ENCODE measurements at places on chromosomes 5 and 9. TPM values are rescaled to one million over a fixed set of nuclear protein-coding genes. Genes with fewer than 3 reads are reported as not detected.

GRCh38 chr5:77984587-77984986, 208.4 kb upstream of the TBCA start:
- peaks cover 13% of the 10 kb centered on the region for H3K27me3 ChIP-seq
- no peak overlapping the region for H3K27ac ChIP-seq
- H3K4me3 ChIP-seq, result no peak overlapping the region
- H3K4me1 ChIP-seq, result no peaks in the 10 kb centered on the region
- no peaks in the 10 kb centered on the region for H3K36me3 ChIP-seq
- no peak for DNase-seq

- peaks cover 5% of the 10 kb centered on the region for H3K4me1 ChIP-seq
- no peak for DNase-seq
- H3K36me3 ChIP-seq, result no peaks in the 10 kb centered on the region
These were observed at the start of gene NPR2 for GRCh38 chr9:35791297-35791921. TSS of gene NPR2 (plus strand) at chr9:35791591. CDS start at chr9:35792409, 818 bp downstream.

DNA sequence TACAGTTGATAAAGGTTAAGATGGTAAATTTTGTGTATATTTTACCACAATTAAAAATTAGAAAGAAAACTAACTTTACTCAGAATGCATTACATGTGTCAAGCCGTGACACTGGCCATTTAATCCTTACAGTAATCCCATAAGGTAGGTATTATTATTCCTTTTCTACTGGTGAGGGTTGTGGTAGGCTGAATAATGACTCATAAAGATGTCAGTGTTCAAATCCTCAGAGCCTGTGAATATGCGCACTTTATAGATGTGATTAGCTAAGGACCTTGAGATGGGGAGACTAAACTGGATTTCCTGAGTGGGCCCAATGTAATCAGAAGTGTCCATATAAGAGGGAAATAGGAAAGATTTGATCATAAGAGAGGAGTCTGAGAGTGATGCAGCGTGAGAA, 288.1 kb downstream of the TMEM167A start:
- no peak for DNase-seq
- H3K4me1 ChIP-seq, result no peaks in the 10 kb centered on the region
- no peak overlapping the region for H3K4me3 ChIP-seq
- no peaks in the 10 kb centered on the region for H3K36me3 ChIP-seq

- no peaks in the 10 kb centered on the region for H3K36me3 ChIP-seq
- peaks cover 9% of the 10 kb centered on the region for H3K4me1 ChIP-seq
- no peaks in the 10 kb centered on the region for H3K27me3 ChIP-seq
- H3K4me3 ChIP-seq, result no peak overlapping the region
- H3K27ac ChIP-seq, result no peak overlapping the region
These were observed 105.3 kb downstream of the LHFPL2 start for GRCh38 chr5:78543292-78543691.

DNA sequence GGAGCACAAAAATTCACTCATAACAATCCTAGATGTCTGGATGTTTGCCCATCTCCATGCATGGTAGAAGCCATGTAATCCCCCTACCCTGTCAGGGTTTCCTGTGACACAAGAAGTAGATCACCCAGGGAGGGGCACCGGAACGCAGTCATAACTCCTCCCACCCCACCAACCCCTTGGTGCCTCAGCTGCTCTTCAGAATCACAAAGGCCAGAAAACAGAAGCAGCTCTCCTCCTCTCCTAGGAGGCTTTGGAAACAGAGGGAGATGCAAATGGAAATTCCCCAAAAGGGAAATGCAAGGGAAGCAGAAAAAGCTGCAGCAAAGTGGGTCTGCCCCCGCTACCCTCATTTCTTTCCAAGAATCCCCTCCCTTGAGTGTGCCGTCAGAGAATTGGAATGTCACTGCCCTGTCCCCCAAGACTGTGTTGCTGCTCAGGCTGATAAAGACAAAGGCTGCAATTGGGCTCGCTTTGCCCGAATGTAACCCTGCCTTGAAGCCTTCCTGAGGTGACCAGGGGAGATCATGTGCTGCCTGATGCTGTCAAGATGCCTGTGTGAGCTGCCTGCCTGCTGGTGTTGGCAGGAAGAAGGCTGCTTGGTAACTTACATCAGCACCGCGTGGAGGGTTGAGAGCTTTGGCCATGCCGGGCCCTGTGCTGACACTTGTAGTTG, 65.5 kb upstream of the ABCA1 start:
- no peaks in the 10 kb centered on the region for H3K36me3 ChIP-seq
- no peak overlapping the region for H3K4me3 ChIP-seq
- H3K27ac ChIP-seq, result peak overlapping the region; percentile 83

GRCh38 chr5:76799588-76799987, 19.2 kb upstream of the F2RL1 start:
- no peaks in the 10 kb centered on the region for H3K27me3 ChIP-seq
- no peak overlapping the region for H3K4me3 ChIP-seq
- no peak overlapping the region for H3K27ac ChIP-seq
- no peak for DNase-seq

DNA sequence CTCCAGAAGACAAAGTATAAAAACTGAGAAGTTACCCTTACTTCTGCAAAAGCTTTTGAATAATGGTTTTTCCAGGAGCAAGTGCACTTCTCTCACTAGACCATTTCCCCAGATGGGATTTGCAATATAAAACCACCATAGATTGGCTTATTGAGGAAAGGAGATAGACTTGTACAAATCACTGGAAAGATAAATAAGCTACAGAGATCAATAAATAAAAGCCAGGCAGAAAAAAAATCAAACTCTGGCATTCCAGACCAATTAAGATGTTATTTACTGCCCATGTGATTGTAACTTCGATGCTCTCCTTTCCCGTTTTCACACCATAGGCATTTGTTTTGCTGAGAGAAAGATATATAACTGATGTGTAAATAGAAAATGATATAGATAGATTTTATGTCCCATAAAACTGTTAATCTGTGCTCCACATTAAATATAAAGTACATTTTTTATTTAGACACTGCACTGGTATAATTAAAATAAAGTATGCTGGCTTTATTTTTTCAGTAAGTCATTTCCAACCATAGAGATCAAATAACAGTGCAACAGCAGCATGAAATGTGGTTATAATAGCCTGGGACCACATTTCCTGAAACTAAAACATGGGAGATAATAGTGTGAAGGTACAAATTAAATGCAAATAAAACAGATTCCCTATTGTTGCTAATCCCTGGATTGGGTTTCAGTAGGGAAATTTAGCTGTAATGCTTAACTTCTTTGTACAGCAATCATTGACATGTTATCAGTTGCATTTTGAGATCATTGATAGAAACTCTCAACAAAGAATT, 177.7 kb downstream of the NR2F1-AS1 start:
- H3K27me3 ChIP-seq, result no peaks in the 10 kb centered on the region
- no peak for DNase-seq
- no peak overlapping the region for H3K4me3 ChIP-seq
- no peak overlapping the region for H3K27ac ChIP-seq
- no peaks in the 10 kb centered on the region for H3K4me1 ChIP-seq
- H3K36me3 ChIP-seq, result no peaks in the 10 kb centered on the region

HSPA5 gene
- 178 TPM for total RNA-seq

BTNL3 gene
- not detected for total RNA-seq
